ENCODE measurements at places on chromosomes 2 and 18.

DNA sequence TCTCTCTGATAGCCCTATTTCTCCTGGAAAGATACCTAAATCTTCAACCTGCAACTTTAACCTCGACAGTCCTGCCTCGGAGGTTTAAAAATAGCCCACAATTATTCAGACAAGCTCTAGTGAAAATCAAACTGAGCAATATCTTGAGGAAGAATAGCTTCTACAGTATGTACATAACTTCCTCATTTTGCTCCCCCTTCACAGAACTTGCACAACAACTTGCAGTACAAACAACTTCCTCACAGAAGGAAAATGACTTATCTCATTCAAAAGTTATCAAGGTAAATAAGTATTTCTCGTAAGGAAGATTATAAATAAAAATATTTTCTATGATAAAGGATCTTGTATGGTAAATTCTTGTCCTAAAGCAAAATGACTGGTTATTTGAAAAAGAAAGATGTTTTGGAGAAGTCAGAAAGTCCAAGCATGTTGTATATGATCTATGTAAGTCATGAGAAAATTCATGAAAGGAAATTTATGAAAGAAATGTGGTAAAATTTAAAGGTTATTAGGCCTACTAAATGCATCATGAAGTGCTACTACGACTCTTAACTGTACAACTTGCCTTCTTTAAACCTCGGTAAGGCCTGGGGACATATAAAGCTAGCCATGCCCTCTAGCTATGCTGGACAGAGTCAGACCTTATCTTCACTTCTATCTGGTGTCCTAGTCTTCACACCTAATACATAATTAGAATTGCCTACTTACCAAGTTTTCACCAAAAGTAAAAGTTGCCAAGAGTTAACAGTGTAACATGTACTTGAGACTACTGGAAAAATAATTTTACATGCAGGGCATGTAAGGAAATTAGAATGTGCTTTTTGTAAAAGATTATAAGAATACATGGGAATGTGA lies 394.5 kb downstream of the DLGAP1 start:
- no peak for DNase-seq

- DNase-seq: no peak
Measured at GRCh38 chr2:65020943-65021528, 31.8 kb downstream of the SLC1A4 start.

GRCh38 chr2:240299710-240300068 lies 135.8 kb upstream of the GPC1 start:
- no peak for DNase-seq

DNA sequence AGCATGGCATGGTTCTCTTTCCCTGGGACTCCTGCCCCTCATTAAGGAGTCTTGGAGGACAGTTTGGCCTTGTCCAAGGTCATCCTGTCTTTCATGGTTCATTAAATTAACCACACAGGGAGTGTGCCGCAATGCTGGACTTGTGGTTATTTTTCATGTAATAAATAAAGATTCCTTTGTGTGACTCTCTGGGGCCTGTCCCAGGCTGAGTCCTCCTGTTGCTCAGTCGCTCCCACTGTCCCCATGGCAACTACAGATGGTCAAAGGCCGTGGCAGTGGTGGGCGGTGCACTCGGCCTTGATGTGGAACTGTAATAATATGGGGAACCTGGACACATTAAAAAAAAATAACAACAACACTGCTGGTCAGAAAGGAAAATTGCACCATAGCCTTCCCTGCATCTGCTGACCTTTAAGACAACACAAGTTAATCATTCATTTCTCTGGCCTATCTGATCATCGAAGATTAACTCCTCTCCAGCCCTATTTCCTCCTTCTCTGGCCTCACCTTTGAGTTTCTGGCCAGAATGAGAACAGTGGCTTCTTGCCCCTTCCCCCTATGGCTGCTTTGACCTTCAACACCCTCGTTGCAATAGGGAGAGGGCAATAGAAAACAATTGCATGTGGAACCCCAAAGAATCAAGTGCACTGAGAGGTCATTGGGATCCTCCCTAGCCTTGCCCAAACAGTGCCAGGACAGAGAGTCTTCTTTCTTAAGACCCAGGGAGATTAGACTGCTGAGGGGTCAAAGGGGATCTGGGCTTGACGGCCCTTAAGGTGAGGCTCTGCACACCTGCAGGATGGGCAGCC lies 44.7 kb downstream of the PSD4 start:
- DNase-seq: no peak

DNA sequence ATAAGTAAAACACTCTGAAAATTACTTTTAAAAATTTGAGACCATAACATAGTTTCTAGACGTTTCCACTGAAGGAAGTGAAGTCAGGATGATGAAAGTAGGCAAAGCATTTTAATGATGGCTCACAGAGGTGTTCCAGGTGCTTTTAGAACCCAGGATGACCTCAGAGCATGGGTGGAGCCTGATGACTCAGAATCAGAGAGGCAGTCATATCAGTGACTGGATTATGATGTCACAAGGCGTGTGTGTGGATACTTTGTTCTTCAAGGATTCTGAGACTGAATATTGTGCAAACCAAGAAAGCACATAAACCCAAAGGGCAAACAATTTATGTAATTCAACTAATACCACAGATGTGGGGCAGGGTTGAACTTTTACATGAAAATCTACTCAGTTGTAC lies 208.0 kb upstream of the FBXO11 start:
- DNase-seq: peak; percentile 79

GRCh38 chr2:58131191-58132011 lies 84.8 kb downstream of the VRK2 start:
- DNase-seq: no peak
